Cerebellar cortex (tissue), 1 donor: ENCODE measurements at places on chromosomes 1 and 21.

DNA sequence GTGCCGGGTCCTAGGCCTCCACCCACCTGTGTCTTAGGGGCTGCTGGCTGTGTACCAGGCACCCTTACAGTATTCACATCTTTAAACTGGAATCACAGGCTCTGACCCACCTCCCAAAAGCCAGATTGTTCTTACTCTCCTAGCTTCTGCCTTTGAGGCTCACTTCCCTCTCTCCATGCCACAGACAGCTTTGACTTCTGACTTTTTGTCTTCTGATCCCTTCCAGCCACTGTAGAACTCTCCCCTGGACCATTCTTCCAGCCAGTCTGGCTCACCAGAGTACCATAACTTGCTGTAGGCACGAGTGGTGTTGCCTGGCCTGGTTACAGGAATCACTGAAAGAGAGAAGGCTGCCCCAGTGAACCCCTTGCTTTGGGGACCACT is 58.1 kb upstream of the STUM start:
- DNase-seq: no peak

- DNase-seq: no peak
Measured at GRCh38 chr1:90902672-90903071, 119.2 kb downstream of the ZNF644 start.

GRCh38 chr1:111470596-111470995 is 3.2 kb upstream of the C1orf162 start:
- DNase-seq: no peak

GRCh38 chr1:43432171-43432860 is 21.4 kb downstream of the HYI start:
- no peak for DNase-seq

DNA sequence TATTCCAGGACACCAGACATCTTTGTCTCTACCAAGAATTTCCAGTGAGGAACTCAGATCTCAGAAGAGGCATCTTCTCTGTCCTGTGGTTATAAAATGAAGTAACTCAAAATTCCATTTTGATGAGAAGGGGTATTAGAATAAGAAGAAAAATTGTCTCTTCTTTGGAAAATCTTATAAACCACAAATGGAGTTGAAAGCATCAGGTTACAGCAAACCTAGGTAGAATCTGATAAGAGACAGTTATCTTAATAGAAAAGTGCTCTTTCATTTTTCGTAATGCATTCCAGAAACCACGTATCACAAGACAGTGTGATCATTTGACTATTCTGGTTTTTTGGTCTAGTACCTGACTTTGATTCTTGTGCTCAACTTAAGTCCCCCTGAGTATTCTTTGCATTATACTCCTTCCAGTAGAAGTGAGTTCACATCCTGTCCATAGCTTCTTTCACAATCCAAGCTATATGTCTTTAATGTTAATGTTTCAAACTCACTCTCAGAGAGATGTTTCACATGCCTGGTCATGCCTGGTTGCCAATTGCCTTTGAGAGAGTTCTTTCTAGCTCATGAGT is 120.9 kb upstream of the PRDX6 start:
- DNase-seq: no peak

DNA sequence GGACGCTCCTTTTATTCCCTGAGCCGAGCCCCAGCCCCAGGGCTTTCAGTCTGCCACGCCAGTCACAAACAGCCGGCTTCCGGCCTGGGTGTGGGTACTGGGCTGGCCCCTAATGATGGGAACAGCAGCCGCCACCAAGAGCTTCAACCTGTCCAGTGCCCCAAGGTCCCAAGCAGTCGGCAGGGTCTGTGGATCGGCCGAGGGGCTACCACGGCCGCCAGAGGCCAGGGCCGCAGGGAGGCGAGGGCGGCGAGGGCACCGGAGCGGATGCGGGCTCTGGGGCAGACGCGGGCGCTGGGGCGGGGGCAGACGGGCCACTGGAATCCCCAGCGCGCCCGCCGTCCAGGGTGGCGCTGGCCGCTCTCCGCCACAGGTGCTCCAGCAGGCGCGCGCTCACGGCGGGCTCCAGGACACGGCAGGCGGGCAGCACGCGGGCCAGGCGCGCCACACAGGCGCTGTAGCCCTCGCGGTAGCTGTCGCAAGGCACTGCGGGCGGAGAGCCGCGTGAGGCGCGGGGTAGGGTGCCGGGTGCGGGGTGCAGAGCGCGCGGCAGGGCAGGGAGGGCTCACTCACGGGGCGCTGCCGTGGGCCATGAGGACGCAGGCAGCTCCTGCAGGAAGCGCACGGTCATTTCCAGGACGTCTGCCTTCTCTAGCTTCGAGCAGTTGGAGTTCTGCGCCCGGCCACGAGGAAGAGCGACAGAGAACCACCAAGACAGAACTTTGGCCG is 887 bp downstream of the HES2 start:
- no peak for DNase-seq

- no peak for DNase-seq
Measured at GRCh38 chr1:230463760-230464159, 37.6 kb upstream of the PGBD5 start.

GRCh38 chr1:231931846-231932454 is 305.4 kb downstream of the DISC1 start:
- no peak for DNase-seq

- no peak for DNase-seq
Measured at GRCh38 chr21:31397939-31398338, 53.9 kb upstream of the TIAM1 start.

GRCh38 chr21:25788677-25789076 is 53.9 kb downstream of the GABPA start:
- no peak for DNase-seq

- no peak for DNase-seq
Measured at GRCh38 chr1:111756124-111756513, 418 bp downstream of the DDX20 start.

- DNase-seq: no peak
Measured at GRCh38 chr1:11355559-11356475, 82.8 kb downstream of the UBIAD1 start.

GRCh38 chr1:33299461-33300155 is 21.3 kb downstream of the A3GALT2 start:
- no peak for DNase-seq

GRCh38 chr1:53111073-53111556 is 31.3 kb downstream of the SLC1A7 start:
- no peak for DNase-seq

GRCh38 chr1:22592919-22593790 is 29.9 kb downstream of the EPHA8 start:
- no peak for DNase-seq

- no peak for DNase-seq
Measured at GRCh38 chr1:92363401-92363800, 64.5 kb downstream of the RPAP2 start.

DNA sequence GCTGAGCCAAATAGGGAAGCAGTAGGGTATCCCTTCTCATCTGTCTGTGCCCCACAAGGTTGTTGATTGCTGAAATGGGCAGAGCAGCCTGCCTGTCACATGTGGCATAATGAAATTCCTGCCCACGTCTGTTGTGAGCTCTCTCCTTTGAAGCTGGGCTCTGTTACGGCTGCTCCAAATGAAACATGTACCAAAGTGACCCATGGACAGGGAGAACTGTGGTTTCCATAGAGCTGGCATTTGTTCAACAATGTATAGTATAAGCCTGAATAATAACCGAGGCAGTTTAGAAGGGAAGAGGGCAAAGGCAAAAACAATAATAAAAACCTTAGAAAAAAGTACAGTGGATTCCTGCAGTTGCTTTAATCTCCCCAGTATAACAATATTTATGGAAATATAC is 149.7 kb downstream of the LYPLAL1 start:
- DNase-seq: no peak

- no peak for DNase-seq
Measured at GRCh38 chr21:29481641-29482040, 182.9 kb downstream of the BACH1 start.

DNA sequence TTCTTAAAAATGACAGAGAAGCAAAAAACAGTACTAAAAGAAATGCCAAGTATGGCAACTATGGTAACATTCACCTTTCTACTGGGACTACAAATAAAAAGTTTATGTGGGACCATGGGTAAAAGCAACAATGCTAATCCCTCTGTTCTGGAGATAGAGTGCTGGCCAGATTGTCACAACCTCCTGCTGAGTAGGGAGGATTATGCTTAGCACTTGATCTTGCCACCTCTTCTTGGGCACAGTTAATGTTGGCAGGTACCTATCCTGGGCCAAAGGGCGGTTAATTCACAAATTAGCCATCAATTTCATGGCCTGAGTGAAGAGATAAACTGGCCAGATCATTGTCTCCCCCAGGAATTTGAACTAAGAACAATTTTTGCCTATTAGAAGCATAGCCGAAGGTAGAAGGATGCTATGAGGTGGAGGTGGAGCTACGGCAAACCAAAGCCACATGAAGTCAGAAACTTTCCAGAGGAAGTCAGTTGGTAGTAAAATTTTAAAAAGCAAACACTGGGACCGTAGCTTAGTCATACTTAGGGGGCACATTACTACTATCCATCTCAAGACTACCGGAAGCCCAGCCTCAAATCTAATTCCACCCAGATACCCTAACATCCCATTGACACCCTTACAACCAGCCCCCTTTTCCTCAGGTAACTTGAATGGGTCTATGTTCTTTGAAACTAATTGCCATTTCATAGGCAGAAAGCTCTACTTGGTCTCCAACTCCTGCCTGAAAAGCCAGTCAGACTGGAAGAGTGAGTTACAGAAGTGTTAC is 2.7 kb downstream of the SCYL3 start:
- DNase-seq: peak; percentile 29

- peak; percentile 9 for DNase-seq
Measured at GRCh38 chr1:235597867-235598553, 51.6 kb downstream of the GNG4 start.

DNA sequence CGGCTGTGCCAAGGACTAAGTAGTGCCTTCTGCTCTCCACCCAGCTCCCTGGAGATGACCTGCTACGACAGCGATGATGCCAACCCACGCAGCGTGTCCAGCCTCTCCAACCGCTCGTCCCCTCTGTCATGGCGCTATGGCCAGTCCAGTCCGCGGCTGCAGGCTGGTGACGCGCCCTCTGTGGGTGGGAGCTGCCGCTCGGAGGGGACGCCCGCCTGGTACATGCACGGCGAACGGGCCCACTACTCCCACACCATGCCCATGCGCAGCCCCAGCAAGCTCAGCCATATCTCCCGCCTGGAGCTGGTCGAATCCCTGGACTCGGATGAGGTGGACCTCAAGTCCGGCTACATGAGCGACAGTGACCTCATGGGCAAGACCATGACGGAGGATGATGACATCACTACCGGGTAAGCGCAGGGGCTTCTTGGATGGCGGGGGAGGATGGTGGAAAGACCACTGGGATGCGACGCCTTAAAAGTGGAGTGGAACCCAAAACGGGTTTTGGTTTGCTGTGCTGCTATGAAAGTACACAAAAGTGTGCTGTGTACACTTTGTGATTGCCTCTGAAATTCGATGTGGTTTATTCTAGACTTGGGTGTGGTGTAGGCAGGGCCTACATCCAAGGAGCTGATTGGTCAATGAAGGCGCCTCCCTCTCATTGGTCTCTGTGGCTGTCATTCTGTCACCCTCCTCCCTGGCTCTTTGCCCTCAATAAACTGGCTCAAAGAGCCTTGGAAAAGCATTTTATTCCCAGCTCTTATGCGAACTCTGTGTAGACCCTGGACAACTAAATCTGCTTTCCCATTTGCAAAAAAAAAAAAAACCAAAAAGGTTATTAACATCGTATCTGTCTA is 110.4 kb upstream of the IPO9 start:
- DNase-seq: no peak

- no peak for DNase-seq
Measured at GRCh38 chr1:18950401-18951026, 6.0 kb downstream of the IFFO2 start.

DNA sequence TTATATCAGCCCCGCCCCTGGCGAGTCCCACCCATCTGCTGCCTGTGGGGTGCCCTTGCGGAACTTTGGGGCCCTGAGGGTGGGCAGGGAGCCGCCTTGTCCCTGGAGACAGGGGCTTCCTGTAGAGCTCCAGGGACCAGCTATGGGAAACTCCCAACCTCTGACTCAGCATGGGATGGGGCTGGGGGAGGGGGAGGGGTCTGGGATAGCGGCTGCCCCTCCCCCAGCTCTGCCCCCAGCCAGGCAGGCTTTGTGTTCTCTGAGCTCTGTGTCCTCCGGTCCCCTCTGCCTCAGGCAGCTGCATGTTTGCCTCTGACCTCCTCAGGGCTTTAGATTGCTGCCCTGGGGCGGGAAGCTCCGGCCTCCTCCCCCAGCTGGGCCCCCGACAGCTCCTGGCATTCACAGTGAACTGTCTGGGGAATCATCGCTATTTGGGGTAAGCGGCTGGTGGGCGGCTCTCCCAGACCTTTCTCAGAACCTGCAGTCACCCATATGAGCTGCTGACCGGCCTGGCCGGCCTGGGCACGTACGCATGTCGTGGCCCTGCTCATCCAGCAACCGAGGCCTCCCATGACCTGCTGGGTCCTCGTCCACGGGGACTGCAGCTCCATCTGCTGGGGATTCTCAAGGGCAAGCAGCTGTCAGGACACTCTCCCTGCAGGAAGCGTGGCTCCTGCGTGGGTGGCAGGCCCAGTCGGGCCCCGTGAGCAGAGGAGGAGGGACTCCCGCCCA is 17.1 kb downstream of the ARHGEF16 start:
- DNase-seq: peak; percentile 24

GRCh38 chr1:248824701-248825100 is 1.0 kb downstream of the SH3BP5L start:
- DNase-seq: no peak

GRCh38 chr21:34889676-34890469 is 159.2 kb downstream of the RUNX1 start:
- DNase-seq: no peak

GRCh38 chr21:36973986-36974850 is 7.7 kb upstream of the HLCS start:
- no peak for DNase-seq

- no peak for DNase-seq
Measured at GRCh38 chr1:25662061-25662460, 45.5 kb downstream of the MAN1C1 start.

DNA sequence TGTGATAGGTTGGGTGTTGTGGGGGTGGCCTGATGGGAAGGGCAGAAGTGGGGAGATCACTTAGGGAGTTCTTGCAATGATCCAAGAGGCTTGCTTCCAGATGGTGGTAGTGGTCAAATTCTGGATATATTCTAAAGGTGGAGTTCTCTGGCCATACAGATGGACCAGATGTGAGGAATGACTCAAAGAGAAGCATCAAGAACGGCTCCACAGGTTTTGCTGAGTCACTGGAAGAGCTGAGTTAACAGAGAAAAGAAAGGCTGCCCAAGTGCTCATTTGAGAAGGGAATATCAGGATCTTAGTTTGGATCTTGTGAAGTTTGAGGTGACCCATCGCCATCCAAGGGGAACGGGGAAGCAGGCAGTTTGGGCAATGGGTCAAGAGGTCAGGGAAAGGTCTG is 192.9 kb upstream of the GALNT2 start:
- no peak for DNase-seq

DNA sequence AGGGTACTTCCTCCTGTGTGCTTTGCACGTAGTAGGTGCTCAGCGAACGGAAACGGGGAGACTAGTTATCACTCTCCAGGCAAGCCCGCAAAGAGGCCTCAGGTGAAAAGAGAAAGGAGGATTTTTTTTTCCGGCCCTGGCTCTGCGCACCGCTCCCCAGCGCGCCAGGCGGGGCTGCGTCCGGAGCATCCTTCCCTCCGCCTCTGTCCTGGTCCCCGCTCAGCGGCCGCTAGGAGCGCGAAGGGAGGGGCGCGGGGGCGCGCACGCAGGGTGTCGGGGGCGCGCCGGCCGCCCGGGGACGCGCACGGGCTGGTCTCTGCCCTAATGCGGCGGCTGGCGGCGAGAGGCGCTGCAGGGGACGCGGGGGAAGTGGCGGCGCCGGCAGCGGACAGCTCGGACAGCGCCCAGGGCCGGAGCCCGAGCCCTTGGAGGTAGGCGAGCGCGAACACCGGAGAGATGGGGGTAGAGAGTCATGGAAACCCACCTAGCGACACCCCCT is 42.3 kb upstream of the NFASC start:
- peak; percentile 76 for DNase-seq
